CD4-positive, CD25-positive, alpha-beta regulatory T cell (primary cell): ENCODE measurements at places on chromosomes 4 and X. TPM values are rescaled to one million over a fixed set of nuclear protein-coding genes. Genes with fewer than 3 reads are reported as not detected.

DNA sequence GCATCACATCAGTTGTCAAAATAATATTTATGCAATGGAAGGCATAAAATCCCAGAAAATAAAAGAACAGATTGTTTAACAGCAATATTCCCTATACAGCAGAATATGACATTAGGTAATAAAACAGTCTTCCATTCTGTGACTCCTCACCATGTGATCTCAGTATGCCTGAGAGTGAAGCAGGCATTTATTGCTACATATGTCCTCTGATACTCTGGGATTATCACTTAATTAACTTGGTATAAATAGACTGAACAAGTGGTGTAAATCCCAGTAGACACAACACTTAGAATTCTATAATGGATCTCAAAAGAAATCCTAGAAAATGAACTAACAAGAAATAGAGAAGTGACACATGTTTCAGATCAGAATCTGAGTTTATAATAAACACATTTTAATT lies 841.3 kb downstream of the PDHA2 start:
- H3K27me3 ChIP-seq = no peaks in the 10 kb centered on the region
- H3K4me3 ChIP-seq = no peak overlapping the region
- DNase-seq = no peak

- no peak overlapping the region for H3K4me3 ChIP-seq
- no peak overlapping the region for H3K27ac ChIP-seq
- DNase-seq = no peak
- no peaks in the 10 kb centered on the region for H3K4me1 ChIP-seq
- H3K36me3 ChIP-seq = no peaks in the 10 kb centered on the region
Measured at GRCh38 chr4:100175858-100176257, 14.4 kb downstream of the DDIT4L start.

The ARMCX6 gene
- total RNA-seq = 33.6 TPM

- H3K27me3 ChIP-seq = no peaks in the 10 kb centered on the region
- no peak overlapping the region for H3K27ac ChIP-seq
- no peak for DNase-seq
- H3K36me3 ChIP-seq = no peaks in the 10 kb centered on the region
- no peaks in the 10 kb centered on the region for H3K4me1 ChIP-seq
- no peak overlapping the region for H3K4me3 ChIP-seq
Measured at GRCh38 chr4:187321711-187322110, 598.1 kb upstream of the FAT1 start.

GRCh38 chr4:182188622-182189021 lies 54.6 kb upstream of the TENM3 start:
- H3K36me3 ChIP-seq = no peaks in the 10 kb centered on the region
- no peaks in the 10 kb centered on the region for H3K27me3 ChIP-seq
- no peak overlapping the region for H3K27ac ChIP-seq

GRCh38 chr4:176970853-176971252 lies 178.1 kb upstream of the VEGFC start:
- H3K27ac ChIP-seq = no peak overlapping the region
- H3K4me1 ChIP-seq = no peaks in the 10 kb centered on the region
- no peaks in the 10 kb centered on the region for H3K36me3 ChIP-seq

DNA sequence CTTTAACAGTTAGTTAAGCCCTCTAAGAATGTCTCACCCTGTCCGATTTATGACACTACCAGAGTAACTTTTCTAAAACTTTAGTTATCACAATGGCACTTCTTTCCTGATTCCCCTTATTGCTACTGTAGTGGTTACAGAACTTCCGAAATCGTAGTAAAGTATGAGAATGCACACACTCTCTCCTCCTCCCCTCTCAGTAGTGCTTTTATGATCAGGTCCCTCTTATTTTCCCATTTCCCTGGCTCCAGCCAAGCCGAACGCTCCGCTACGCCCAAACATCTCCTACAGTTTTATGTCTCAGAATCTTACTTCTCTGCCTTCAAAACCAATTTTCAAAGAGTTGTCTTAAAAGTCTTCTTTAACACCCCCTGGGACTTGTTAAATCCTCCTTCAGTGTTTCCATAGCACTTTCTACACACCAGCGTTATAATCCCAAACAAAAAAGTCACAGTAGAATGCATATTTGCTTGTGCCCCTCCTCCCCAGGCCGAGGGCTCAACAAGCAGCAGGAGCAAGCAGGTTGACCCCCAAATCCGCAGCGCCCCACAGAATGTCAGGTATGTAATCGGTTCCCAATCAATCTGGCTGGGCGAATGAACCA lies 671 bp downstream of the HPF1 start:
- peak overlapping the region; percentile 57 for H3K27ac ChIP-seq
- DNase-seq = no peak
- peaks cover 4% of the 10 kb centered on the region for H3K27me3 ChIP-seq
- peaks cover 20% of the 10 kb centered on the region for H3K4me1 ChIP-seq

- no peak overlapping the region for H3K27ac ChIP-seq
- H3K27me3 ChIP-seq = no peaks in the 10 kb centered on the region
- H3K36me3 ChIP-seq = no peaks in the 10 kb centered on the region
- no peak for DNase-seq
Measured at GRCh38 chrX:126658447-126658846, 105.8 kb upstream of the DCAF12L1 start.

DNA sequence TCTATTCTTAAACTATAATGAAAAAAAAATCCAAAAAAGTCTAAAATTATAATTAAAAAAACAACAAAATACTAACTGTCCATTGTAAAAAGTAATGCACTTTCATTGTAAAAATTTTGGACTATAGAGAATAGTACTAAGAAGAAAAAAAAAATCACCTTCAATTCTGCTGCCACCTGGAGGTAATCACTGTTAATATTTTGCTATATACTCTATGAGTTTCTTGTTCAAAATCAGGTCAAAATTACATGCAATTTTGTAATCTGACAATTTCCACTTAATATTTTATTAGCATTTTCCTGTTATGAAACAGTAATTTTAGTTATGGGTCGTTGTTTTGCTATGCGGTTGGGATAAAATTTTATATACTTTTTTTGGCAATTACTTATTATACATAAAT lies 62.0 kb downstream of the HTT start:
- H3K4me3 ChIP-seq = no peak overlapping the region
- peaks cover 72% of the 10 kb centered on the region for H3K36me3 ChIP-seq
- no peak overlapping the region for H3K27ac ChIP-seq
- no peaks in the 10 kb centered on the region for H3K4me1 ChIP-seq
- peak; percentile 5 for DNase-seq

The ANOS1 gene
- not detected for total RNA-seq

The POLR2B gene
- total RNA-seq = 73.5 TPM

- H3K4me3 ChIP-seq = peak overlapping the region; percentile 42
- peak; percentile 56 for DNase-seq
- no peak overlapping the region for H3K27ac ChIP-seq
- H3K36me3 ChIP-seq = no peaks in the 10 kb centered on the region
- no peaks in the 10 kb centered on the region for H3K27me3 ChIP-seq
Measured at GRCh38 chr4:40173470-40173875, 23.4 kb upstream of the RHOH start.

GRCh38 chrX:71438750-71439149 lies 72.6 kb downstream of the TAF1 start:
- no peak overlapping the region for H3K27ac ChIP-seq
- no peaks in the 10 kb centered on the region for H3K4me1 ChIP-seq
- peaks cover 15% of the 10 kb centered on the region for H3K36me3 ChIP-seq
- DNase-seq = no peak
- H3K27me3 ChIP-seq = no peaks in the 10 kb centered on the region
- no peak overlapping the region for H3K4me3 ChIP-seq

The GPR143 gene
- not detected for total RNA-seq

- no peak for DNase-seq
- no peaks in the 10 kb centered on the region for H3K4me1 ChIP-seq
- H3K27ac ChIP-seq = no peak overlapping the region
- H3K27me3 ChIP-seq = no peaks in the 10 kb centered on the region
- H3K4me3 ChIP-seq = no peak overlapping the region
Measured at GRCh38 chrX:29466456-29466855, 748.9 kb upstream of the MAGEB2 start.

GRCh38 chrX:125198546-125198945 lies 121.1 kb upstream of the TEX13C start:
- peaks cover 8% of the 10 kb centered on the region for H3K27me3 ChIP-seq
- no peak for DNase-seq
- H3K4me1 ChIP-seq = peaks cover 7% of the 10 kb centered on the region
- no peak overlapping the region for H3K4me3 ChIP-seq
- H3K27ac ChIP-seq = no peak overlapping the region

GRCh38 chr4:10629394-10629793 lies 55.2 kb downstream of the CLNK start:
- DNase-seq = no peak
- no peak overlapping the region for H3K27ac ChIP-seq
- H3K4me1 ChIP-seq = no peaks in the 10 kb centered on the region
- no peaks in the 10 kb centered on the region for H3K27me3 ChIP-seq
- no peaks in the 10 kb centered on the region for H3K36me3 ChIP-seq

- H3K4me3 ChIP-seq = no peak overlapping the region
- no peak overlapping the region for H3K27ac ChIP-seq
- DNase-seq = no peak
Measured at GRCh38 chr4:67120369-67120768, 424.9 kb downstream of the CENPC start.

- no peaks in the 10 kb centered on the region for H3K27me3 ChIP-seq
- H3K4me1 ChIP-seq = no peaks in the 10 kb centered on the region
- H3K4me3 ChIP-seq = no peak overlapping the region
- no peak overlapping the region for H3K27ac ChIP-seq
Measured at GRCh38 chr4:61336916-61337315, 136.8 kb downstream of the ADGRL3 start.

The SGCB gene
- total RNA-seq = 6.1 TPM

DNA sequence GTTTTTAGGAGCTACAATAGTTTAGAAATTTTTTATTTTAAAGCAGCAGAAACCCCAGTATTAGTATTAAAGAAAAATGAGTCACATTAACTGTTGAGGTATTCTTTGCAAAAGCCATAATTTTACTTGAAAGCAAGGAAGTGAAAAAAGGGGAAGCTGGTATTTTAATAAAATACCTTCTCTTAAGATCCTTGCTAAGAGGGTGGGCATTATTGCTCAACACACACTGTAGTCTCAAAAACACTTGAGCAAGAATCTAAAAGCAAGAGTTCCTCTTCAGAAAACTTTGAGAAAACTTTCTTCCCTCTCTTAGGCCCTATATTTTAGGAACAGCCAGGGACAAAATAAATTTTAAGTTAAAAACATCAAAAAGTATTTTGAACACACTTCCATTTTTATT lies 259.4 kb upstream of the DIAPH2 start:
- DNase-seq = no peak
- H3K27me3 ChIP-seq = no peaks in the 10 kb centered on the region
- H3K27ac ChIP-seq = no peak overlapping the region
- no peaks in the 10 kb centered on the region for H3K4me1 ChIP-seq
- H3K4me3 ChIP-seq = no peak overlapping the region
- no peaks in the 10 kb centered on the region for H3K36me3 ChIP-seq
